ENCODE measurements at places on chromosomes 13 and 19. TPM values are rescaled to one million over a fixed set of nuclear protein-coding genes. Genes with fewer than 3 reads are reported as not detected.

The KLK14 gene
- 0.25 TPM for polyA plus RNA-seq

- no peak for DNase-seq
Measured at GRCh38 chr13:35992964-35993363, 138.2 kb downstream of the DCLK1 start.

DNA sequence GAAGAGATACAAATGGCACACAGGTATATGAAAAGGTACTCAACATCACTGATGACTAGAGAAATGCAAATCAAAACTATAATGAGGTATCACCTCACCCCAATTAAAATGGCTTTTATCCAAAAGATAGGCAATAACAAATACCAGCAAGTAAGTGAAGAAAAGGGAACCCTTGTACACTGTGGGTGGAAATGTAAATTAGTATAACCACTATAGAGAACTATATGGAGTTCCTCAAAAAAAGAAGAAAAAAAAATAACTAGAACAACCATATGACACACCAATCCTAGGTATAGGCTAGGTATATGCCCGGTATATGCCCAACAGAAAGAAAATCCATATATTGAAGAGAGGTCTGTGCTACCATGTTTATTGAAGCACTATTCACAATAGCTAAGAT, 150.9 kb downstream of the VWA8 start:
- DNase-seq: no peak

DNA sequence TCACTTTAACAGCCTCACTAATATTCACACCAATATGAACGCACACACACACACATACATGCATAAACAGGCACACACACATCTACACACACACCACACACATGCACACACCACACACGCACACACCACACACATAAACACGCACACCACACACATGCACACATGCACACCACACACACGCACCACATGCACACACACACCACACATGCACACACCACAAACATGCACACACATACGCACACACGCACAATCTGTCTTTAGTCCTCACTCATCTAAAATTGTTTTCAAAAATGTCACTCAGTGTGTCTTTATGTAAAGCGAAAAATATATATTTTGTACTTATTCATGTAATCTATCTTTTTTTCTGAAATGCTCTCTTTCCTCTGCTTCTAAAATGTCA, 158.1 kb upstream of the SGCG start:
- no peak for DNase-seq

GRCh38 chr13:39129213-39129612, 91.0 kb downstream of the NHLRC3 start:
- DNase-seq: no peak

Measured in muscle of arm (tissue), 14 donors.